Activated CD4-positive, alpha-beta T cell treated with anti-CD3 and anti-CD28 coated beads for 36 hours (primary cell): ENCODE measurements at places on chromosomes 4 and X. TPM values are rescaled to one million over a fixed set of nuclear protein-coding genes. Genes with fewer than 3 reads are reported as not detected.
A peak's percentile ranks its signal among the peaks of the same experiment; 100 is the strongest.

GLRB gene
- not detected for total RNA-seq

CFAP97 gene
- 81.8 TPM for total RNA-seq

AMELX gene
- total RNA-seq: not detected

MAP7D2 gene
- 0.44 TPM for total RNA-seq

GAGE1 gene
- not detected for total RNA-seq

PGRMC1 gene
- total RNA-seq: 37.3 TPM

DNA sequence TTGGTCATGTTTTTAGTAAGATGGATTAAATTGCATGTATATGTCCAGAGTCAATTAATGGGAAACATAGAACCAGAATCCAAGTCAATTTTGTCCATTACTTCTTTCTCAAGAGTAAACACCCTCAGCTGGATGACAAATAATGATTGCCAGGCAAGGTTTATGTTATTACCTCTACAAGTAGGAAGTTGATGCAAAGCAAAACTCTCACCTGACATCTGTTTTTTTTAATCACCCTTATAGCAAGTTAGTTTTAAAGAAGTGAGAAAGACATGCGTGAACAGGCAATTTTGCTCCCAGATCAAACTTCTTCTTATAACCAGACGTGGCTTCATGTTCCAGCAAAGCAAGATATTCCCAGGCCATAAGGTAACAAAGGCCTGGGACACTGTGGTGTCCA, 348.5 kb upstream of the FTHL17 start:
- no peak overlapping the region for H3K4me3 ChIP-seq
- DNase-seq: no peak
- no peak overlapping the region for H3K27ac ChIP-seq
- no peaks in the 10 kb centered on the region for H3K4me1 ChIP-seq
- no peaks in the 10 kb centered on the region for H3K27me3 ChIP-seq

DNA sequence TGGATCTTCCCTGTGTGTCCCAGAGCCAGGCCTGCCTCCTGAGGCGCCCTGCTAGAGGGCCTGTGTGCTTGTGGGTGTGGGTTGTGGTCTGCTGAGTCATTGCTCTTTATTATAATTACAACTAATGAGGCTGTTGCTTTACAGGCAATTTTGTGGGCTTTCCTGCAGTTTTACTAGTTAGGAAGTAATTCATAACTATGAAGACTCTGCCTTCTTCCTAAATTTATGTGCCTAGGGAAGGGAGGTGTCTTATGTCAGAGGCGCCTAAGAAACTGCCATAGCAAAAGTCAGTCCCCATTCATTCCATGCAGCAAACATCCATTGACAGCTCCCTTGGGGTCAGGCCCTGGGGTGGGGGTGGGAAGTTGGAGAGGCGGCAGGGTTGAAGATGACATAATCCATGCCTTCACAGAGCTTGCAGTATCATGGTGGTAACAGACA, 359.2 kb downstream of the IDS start:
- no peak overlapping the region for H3K4me3 ChIP-seq
- no peaks in the 10 kb centered on the region for H3K27me3 ChIP-seq
- no peak overlapping the region for H3K27ac ChIP-seq
- no peaks in the 10 kb centered on the region for H3K36me3 ChIP-seq

DNA sequence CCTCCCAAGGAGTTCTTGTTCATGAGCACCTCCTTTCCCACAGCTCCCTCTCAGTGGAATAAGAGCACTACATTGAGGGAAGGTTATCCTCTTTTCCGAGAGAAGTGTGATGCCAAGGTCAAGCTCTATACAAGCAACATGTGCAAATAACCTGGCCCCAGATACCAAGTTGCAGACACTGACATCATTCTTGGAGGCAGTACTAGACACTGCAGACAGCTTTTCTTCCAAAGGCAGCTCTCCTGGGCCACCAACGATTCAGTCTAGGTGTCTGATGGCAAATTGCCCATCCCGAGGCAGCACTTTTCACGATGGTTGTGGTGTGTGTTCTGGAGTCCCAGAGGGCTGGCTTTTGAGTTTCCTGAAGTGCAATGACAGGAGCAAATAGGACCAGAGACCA, 384.9 kb downstream of the TLL1 start:
- DNase-seq: no peak
- no peak overlapping the region for H3K4me3 ChIP-seq
- H3K27me3 ChIP-seq: no peaks in the 10 kb centered on the region
- no peaks in the 10 kb centered on the region for H3K36me3 ChIP-seq
- H3K27ac ChIP-seq: no peak overlapping the region

- DNase-seq: no peak
- H3K27ac ChIP-seq: no peak overlapping the region
- no peaks in the 10 kb centered on the region for H3K4me1 ChIP-seq
- no peaks in the 10 kb centered on the region for H3K36me3 ChIP-seq
- H3K4me3 ChIP-seq: no peak overlapping the region
- no peaks in the 10 kb centered on the region for H3K27me3 ChIP-seq
These were observed 8.4 kb upstream of the PRPS1 start for GRCh38 chrX:107619885-107620322.

GRCh38 chr4:78940752-78941151, 1.5 kb upstream of the PAQR3 start:
- H3K36me3 ChIP-seq: no peaks in the 10 kb centered on the region
- no peak overlapping the region for H3K4me3 ChIP-seq
- peak; percentile 34 for DNase-seq
- H3K4me1 ChIP-seq: peaks cover 35% of the 10 kb centered on the region
- peaks cover 14% of the 10 kb centered on the region for H3K27me3 ChIP-seq
- H3K27ac ChIP-seq: no peak overlapping the region

- H3K4me3 ChIP-seq: peak overlapping the region; percentile 59
- DNase-seq: no peak
- H3K27me3 ChIP-seq: no peaks in the 10 kb centered on the region
- H3K27ac ChIP-seq: peak overlapping the region; percentile 95
These were observed 65.8 kb downstream of the ARHGEF6 start for GRCh38 chrX:136714626-136715599.

GRCh38 chr4:147704846-147705245, 20.9 kb upstream of the PRMT9 start:
- no peaks in the 10 kb centered on the region for H3K4me1 ChIP-seq
- H3K36me3 ChIP-seq: no peaks in the 10 kb centered on the region
- H3K27me3 ChIP-seq: no peaks in the 10 kb centered on the region
- no peak for DNase-seq
- no peak overlapping the region for H3K27ac ChIP-seq

- no peak overlapping the region for H3K4me3 ChIP-seq
- no peaks in the 10 kb centered on the region for H3K36me3 ChIP-seq
- no peak for DNase-seq
- H3K4me1 ChIP-seq: peaks cover 9% of the 10 kb centered on the region
- H3K27me3 ChIP-seq: no peaks in the 10 kb centered on the region
- no peak overlapping the region for H3K27ac ChIP-seq
These were observed 45.5 kb downstream of the CLNK start for GRCh38 chr4:10639100-10639499.
